ENCODE measurements at places on chromosomes 12 and 14.
A peak's percentile ranks its signal among the peaks of the same experiment; 100 is the strongest.

GRCh38 chr14:72636871-72637270, 257.0 kb downstream of the DPF3 start:
- DNase-seq: no peak

GRCh38 chr14:85516239-85517113, 13.5 kb upstream of the FLRT2 start:
- no peak for DNase-seq

- peak; percentile 1 for DNase-seq
Measured at GRCh38 chr14:68124979-68125731, 305.6 kb downstream of the RAD51B start.

DNA sequence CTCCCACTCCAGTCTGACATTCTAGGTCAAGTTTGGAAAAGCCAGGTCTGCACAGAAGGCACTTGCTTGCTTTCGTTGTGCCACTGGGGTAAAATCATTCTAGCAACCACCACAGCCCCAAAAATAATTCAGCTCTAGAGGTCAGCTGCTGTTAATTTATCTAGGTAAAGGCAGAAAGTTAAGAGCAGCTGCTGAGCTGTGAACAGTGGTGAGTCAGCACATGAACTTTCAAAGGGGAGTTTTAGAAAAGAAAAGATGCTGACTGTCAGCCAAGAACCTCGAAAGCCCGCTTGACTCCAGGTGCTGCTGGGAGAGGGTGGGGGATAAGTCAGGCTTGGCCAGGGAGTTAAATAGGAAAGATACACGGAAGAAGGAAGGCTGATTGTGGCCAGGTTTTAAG, 12.7 kb downstream of the CCDC197 start:
- no peak for DNase-seq

GRCh38 chr14:54697803-54698202, 130.9 kb downstream of the SAMD4A start:
- DNase-seq: no peak

DNA sequence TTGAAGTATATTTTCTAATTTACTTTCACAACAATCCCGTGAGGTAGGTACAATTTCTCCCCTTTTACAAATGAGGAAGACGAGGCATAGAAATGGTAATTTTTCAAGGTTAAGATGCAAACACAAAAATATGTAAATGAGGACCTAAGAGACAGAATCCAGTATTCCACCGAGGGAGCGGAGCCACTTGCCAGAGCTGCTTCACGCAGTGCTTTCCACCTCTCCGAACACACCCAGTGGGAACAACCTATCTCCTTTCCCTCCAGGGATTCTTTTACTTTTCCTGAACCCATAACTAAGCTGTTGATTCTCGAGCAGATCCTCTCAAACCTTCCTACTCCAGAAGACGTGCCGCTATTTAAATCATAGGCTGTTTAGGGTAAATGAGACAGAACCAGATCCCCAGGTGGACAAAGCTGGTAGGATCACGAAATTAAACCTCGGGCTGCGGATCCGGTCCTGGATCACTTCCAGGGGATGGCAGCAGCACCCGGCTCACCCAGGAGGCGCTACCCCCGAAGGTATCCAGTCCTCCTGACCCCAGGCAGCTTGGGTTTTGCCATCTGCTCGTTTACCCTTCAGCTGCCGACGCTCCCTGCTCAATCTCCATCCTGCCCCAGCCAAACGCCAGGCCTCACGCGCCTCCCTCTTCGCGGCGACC, 1.5 kb downstream of the DDHD1 start:
- DNase-seq: peak; percentile 57

GRCh38 chr12:98492580-98493140, 22.7 kb upstream of the TMPO start:
- no peak for DNase-seq

GRCh38 chr14:81162941-81163340, 57.8 kb downstream of the GTF2A1 start:
- DNase-seq: no peak

DNA sequence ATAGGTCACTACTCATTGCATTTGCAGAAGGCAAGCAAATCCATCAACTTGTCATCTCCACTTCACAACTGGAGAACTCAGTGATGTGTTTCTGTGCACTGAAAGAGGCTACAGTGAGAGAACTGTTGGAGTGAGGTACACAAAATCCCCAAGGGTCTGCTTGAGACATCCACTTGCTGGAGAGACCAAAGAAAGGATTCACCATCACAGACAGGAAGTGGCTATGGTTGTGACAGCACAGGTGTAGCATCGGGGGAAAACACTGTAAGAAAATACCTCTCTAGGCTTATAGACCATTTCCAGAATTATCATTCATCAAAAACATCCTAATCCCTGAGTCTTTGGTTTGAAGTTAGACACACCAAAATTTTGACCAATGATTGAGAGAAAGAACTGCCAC, 201.3 kb upstream of the OR4E1 start:
- DNase-seq: no peak

DNA sequence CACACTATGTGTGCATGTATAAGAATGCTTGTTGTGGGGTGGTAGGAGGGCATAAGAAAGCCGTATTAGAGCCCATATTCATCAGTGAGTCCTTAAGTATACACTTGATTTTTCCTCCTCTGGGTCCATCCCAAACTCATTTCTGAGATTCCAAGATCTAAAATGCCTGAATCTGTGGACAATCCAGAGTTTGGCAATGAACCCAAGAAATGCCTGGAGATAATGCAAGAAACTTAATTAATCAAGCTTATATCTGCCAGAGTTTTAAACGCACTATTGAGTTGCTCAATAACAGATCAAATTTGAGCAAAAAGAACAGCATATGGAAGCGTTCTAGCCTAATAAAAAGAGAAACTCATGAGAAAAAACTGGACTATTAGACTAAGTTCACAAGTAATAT, 143.4 kb upstream of the NAV3 start:
- DNase-seq: no peak

DNA sequence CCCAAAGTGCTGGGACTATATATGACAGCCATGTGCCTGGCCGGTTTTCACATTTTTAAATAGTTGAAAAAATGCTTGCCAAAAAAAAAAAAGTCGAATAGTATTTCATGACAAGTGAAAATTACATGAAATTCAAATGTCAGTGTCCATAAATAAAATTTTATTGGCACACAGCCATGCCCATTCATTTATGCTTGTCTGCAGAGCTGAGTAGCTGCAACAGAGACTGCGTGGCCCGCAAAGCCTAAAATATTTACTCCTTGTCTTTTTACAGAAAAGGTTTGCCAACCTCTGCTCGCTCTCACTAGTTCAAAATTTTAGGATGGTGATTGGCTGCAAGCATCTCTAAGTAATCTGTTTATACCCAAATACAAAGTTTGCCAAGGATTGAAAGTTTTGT, 49.2 kb downstream of the TESC start:
- no peak for DNase-seq

- no peak for DNase-seq
Measured at GRCh38 chr14:44162197-44162596, 344.9 kb downstream of the FSCB start.

GRCh38 chr12:79871621-79872020, 63.3 kb downstream of the PPP1R12A start:
- no peak for DNase-seq

Data from activated CD4-positive, alpha-beta T cell treated with anti-CD3 and anti-CD28 coated beads, Interleukin-2, Interleukin-6, amounts not matched to agents 100 ng/mL and 50 ng/mL, durations not matched to agents 16 hours and 8 hours (primary cell).